ENCODE measurements at places on chromosomes 2 and 18.
A peak's percentile ranks its signal among the peaks of the same experiment; 100 is the strongest.

DNA sequence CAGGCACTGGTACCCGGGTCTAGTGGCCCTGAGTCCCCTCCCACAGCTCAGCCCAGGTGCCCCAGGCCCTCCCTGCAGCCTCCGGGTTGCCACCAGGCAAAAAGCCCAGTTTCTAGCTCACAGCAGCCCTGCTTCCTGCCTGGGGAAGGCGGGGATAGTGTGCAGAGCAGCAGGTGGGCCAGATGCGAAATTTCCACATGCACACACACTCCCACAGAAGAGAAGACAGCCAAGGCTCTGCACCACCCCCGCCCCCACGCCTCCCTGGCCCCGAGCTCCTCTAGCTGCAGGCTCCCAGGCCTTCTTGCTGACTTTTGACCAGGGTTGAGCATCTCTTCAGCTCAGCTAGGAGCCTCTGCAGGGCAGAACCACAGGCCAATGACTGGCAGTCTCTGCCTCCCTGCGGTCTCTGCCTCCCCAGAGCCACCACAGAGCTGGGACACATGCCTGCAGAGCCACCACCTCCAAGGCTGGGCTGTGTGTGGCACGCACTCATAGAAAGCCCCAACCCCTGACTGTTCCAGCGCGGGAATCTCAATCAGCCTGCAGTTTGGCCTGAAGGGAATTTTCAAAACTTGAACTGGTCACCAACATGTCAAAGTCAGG, 7.2 kb downstream of the SLC66A2 start:
- DNase-seq, result peak; percentile 41

DNA sequence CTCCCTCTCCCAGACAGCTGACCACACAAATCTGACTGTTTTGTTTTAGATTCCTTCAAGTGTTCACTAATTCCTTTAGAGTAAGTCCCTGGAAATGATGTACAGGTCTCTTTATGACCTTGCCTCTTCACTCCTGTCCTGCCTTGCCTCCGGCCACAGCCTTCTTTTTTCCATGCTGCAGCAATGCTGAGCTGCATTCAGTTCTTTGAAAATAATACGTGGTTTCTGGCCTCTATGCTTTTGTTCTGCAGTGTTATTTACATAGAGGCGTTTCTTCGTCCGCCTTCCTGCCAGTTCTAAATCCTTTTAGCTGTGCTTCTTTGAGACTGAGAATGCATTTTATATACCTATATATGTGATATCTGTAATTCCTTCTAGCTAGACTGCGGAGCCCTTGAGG, 87.2 kb downstream of the PPP1R1C start:
- DNase-seq, result no peak

GRCh38 chr18:38313831-38314230, 748.2 kb upstream of the CELF4 start:
- DNase-seq, result no peak

DNA sequence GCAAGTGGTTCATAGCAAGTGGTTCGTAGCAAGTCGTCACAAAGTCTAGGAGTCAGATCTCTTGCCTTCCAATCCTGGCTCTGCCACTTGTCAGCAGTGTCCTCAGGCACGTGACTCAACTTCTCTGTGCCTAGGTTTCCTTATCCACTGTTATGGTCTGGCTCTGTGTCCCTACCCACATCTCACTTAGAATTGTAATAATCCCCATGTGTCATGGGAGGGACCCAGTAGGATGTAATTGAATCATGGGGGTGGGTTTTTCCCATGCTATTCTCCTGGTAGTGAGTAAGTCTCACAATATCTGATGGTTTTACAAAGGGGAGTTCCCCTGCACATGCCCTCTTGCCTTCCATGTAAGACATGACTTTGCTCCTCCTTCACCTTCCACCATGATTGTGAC, 51.8 kb upstream of the AP1S3 start:
- no peak for DNase-seq

GRCh38 chr2:106332054-106332453, 136.2 kb downstream of the RGPD3 start:
- no peak for DNase-seq

- no peak for DNase-seq
Observed at GRCh38 chr18:32937066-32937465, 164.2 kb upstream of the KLHL14 start.
